ENCODE measurements at places on chromosomes 1 and 21. TPM values are rescaled to one million over a fixed set of nuclear protein-coding genes. Genes with fewer than 3 reads are reported as not detected.

Gene CYP4A22
- total RNA-seq, result not detected

Gene GBP6
- total RNA-seq, result 0.46 TPM

Gene NPHS2
- total RNA-seq, result not detected

Gene CDC42BPA
- 6.0 TPM for total RNA-seq
